ENCODE measurements at places on chromosomes 6 and 20.

DNA sequence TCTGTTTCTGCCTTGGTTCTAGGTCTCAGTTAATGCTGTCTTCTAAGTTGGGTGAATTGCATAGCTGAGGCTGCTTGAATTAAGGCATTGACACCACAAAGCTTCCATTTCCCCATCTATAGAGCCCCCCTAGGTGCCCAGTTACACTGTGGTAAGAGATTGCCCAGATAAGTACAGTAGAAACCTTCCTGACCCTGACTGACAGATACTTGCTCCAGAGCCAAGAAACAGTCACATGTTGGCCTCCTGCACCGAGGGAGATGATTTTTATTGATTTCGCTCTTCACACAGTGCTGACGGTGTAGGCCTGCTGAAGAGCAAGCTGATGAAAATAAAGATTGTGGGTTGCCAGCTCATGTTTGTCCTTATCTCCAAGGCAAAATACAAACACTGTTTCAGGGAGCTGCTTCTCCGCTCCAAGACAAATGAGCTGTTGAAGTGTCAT, 67.9 kb downstream of the TRMT11 start:
- no peak for DNase-seq

DNA sequence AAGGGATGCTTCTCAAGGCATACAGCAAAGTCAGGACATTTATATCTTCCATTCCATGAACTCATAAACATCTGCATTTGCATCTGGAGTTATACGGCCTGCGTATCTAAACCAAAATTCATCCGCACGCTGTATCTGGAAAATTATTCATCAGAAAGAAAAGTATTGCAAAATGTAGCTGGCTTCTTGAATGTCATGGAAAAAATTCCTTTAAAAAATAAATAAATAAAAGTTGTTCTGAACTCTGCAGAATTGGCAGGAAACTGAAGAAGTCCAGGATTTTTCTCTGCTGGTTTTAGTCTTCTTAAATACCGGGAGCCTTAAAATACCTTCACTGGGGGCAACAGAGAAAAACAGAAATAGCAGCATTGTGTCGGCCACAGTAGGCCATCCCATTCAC, 23.7 kb upstream of the FOXF2 start:
- no peak for DNase-seq

DNA sequence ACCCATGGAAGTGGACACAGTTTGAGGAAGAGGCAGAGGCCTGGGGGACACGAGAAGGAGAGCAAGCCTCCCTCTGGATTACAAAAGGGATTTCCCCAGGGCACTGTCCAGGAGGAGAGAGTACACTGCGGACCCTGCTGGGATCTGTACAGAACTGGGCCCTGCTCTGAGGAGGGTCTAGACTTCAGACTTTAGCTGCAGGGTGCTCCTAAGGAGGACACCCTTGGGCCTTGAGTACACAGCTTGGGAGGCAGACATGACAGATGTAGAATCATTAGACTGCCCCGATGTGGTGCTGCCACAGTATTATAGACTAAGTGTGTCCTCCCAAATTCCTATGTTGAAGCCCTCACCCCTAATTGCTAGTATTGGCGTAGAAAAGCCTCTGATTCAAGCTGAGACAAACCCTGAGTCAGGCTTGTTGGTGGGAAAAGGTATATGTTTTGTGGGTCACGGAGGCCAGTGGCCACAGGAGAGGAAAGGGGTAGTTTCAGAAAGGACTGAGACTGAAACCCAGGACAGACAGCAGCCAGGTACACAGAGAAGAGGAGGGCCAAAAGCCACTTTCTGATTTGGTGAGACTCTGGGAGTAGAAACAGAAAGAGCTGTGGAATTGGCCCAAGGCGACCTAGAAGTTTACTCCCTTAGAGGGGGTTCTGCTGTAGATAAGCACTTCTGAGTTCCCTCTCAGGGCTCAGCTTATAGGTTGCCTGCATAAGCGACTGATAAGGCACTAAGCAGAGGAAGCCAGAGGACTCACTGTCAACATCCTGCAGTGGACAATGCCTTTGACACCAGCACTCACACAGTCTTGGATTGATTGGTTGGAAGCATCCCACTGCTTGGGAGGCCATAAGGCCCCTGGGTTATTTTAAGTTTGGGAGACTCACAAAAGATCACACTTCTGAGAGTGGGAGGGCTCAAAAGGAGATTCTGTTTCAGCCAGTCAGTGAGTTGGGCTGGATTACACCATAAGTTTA, 16.5 kb upstream of the SH3BGRL2 start:
- no peak for DNase-seq

- DNase-seq, result no peak
Observed at GRCh38 chr6:19906171-19906570, 69.0 kb downstream of the ID4 start.

GRCh38 chr6:152634773-152635172, 2.4 kb downstream of the SYNE1 start:
- peak; percentile 33 for DNase-seq
